Stimulated activated CD4-positive, alpha-beta T cell treated with anti-CD3 and anti-CD28 coated beads, Interleukin-1b, Interleukin-23, amount 100 ng/mL, for 1 hour (primary cell): ENCODE measurements at places on chromosomes 13 and 19.

- DNase-seq: no peak
Observed at GRCh38 chr13:53343361-53343744, 314.7 kb downstream of the OLFM4 start.

DNA sequence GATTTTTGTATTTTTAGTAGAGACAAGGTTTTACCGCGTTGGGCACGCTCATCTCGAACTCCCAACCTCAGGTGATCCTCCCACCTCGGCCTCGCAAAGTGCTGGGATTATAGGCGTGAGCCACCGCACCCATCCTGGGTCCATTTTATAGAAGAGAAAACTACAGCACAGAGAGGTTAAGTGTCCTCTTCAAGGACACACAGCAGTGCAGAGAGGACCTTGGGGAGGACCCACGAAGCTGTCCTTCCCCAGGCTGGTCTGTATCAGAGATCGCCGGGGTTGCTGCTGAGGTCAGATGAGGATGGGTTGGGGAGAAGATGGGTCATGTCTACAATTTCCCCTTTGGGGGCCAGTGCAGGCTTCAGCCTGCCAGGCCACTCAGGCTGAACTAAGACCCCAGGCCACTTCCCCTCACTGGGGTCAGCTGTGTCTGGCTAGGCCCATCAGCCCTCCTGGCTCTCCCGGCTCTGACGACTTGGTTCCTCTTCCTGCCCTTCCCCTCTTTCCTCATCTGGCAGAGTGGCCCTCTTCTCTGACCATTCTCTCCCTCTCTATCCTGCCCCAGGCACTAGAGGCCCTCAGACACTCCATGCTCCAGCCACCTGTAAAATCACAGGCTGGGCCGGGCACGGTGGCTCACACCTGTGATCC, 9.6 kb downstream of the MYO1F start:
- no peak for DNase-seq

- no peak for DNase-seq
Observed at GRCh38 chr13:44340508-44340907, 33.1 kb upstream of the SERP2 start.

DNA sequence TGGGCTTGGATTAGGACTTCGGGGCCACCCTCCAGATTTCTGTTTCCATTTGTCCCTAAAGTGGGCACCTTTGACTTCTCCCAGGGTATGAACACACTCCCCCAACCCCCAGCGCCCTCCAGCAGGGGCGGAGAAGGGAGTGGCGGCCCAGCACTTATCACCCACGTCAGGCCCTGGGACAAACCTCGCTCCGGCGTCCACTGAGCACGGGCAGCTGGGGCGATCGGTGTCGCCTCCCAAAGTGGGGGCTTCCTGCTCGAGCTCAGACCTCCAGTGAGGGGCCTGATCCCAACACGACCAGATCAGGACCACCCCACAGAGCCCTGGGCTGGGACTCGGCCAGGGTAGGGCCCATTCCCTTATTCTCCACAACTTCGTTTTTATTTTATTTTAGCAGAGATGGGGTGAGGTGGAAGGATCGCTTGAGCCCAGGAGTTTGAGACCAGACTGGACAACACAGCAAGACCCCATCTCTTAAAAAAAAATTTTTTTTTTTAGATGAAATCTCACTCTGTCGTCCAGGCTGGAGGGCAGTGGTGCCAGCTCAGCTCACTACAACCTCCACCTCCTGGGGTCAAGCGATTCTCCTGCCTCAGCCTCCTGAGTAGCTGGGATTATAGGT, 3.7 kb upstream of the TCF3 start:
- DNase-seq: no peak

DNA sequence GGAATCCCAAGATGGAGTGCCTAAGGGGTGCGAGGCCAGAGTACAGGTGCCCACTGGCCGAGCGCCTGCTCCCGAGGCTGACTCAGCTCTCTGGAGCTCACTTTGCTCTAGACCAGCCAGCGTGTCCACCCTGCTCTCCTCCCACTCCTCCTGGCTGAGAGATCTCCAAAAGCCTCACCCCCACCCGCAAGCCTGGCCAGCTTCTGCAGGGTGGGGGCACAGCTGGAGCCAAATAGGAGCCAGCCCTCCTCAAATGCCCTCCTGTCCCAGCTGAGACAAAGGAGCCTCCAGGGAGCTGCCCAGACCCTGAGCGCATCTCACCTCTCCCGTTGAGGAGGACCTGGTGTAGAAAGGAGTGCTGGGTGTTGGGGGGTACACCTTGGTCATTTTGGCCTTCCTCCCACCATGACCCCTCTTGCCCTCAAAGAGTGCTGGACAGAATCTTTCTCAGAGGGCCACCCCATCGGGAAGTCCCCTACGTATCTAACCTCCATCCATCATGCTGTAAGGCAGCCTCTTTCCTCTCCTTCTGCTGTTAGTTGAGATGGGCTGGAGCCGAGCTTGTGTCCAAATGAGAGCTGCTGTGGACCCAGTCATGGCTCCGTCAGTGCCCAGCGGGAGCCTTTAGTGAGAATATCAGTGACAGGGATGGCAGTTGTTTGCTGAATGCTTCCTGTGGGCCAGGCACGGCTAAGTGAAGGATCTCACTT, 123.9 kb upstream of the VSTM2B start:
- no peak for DNase-seq

DNA sequence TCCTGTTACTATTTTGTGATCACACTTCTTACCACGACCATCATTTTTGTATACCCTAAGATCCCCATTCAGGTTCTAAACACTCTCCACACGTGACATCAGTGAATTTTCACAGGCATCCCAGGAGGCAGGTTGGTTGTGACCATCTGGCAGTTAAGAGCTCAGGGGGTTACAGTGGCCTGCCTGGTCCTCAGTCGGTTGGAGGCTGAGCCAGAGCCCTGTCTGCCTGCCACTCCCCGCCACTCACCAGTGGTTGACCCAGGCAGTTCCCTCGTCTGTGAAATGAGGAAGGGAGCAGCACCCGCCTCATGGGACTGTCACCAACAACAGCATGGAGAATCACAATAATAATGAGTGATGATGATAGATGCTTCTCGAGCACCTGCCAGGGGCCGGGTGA, 36.4 kb upstream of the EHD2 start:
- no peak for DNase-seq

DNA sequence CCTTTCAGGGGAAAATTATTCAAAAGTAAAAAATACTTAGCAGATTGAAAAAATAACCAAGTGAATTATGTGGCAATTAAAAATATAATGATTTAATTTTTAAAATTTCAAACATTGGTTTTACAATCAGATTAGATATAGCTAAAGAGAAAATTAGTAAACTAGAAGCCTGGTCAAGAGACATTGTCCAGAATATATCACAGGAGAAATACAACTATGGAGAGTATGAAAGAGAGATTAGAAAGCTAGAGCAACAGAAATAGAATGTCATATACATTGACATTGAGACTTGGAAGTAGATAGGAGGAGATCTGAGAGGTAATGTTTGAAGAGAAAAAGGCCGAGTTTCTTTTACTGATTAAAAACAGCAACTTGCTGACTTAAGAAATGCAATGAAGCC, 476.4 kb upstream of the SLC10A2 start:
- DNase-seq: no peak

DNA sequence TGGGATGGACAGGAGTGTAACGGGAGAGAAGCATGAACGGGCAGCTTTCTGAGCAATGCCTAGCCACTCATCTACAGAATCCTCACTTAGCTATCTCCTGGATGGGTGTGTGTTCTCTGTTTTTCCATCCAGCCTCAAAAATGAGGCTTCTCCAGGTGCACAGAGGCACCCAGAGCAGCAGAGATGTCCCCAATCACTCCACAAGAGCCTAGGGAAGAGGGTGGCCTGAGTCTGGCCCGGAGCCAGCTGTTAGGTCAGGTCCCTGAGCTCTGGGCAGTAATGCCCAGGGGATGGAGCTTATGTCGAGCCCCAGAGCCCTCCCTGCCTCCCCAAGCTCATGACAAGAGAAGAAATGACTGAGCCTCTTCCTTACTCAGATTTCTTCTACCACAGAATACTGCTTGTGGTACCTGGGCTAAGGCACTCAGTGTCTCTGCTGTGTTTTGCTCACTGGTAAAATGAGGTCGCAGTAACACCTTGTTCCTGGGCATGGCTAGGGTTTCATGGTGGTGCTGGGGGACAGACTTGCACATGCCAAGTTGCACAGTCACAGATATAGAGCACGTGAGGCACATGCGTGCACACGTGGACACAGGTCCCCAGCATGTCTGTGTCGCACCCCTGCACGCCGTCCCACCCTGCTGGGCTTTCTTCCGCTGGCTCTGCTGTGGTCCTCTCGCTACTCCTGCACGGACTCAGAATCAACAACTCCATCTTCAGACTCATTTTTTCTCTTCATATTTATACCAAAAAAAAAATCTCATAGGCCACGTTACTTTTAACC, 86.6 kb upstream of the SOX1 start:
- DNase-seq: no peak

GRCh38 chr19:6587093-6587820, 3.7 kb downstream of the CD70 start:
- no peak for DNase-seq

DNA sequence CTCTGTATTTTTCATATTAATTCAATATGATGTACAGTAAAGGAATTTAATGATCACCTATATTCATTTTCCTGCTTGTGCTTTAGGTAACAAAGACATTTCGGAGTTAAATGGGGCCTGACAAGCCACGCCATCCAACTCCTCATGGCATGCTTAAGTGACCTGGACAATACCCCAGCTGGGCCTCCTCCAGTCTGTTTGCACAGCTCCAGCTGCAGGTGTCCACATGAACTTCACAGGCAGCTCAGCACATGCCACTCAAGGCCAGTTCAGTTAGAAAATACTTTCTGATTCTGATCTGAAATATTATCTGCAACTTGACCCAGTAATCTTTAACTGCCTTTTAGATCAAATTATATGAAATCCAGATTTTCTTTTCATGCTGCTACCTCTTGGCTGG, 89.6 kb upstream of the SLC15A1 start:
- DNase-seq: no peak

GRCh38 chr13:46622630-46623256, 69.8 kb downstream of the LRCH1 start:
- no peak for DNase-seq

GRCh38 chr13:73079359-73079758, 20.6 kb downstream of the KLF5 start:
- no peak for DNase-seq

DNA sequence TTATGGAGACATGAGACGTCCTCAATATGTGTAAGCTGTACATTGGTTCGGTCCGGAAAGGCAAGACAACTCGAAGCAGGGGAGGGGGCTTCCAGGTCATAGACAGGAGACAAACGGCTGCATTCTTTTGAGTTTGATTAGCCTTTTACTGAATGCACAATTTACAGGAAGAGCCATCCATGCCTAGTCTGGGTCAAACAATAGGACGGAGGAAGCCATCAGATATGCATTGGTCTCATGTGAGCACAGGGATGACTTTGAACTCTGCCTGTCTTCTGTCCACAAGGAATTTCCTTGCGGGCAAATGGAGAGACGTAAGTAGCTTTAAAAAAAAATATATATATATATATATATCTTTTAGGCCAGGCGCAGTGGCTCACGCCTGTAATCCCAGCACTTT, 1.9 kb upstream of the CCNP start:
- no peak for DNase-seq
